AG04449 (cell line): ENCODE measurements at places on chromosomes 1 and 21.

GRCh38 chr1:58779059-58779754, 4.6 kb downstream of the JUN start:
- no peak for DNase-seq

DNA sequence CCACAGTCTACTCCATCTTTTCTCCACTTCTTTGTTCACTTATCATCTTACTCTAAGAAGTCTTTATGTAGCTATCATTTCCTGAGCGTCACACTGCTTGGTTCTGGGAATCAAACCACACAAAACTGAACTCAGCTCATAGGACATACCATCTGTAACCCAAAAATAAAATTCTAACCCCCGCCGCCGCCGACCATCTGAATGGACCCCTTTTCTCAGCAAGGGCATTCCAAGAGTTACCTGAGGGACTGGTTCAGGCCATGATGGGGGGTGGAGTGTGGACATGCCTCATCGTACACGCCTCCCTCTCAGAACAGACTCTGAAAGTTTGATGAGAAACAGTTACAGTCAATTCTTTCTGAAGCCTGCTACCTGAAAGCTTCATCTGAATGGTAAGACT, 12.6 kb upstream of the CHI3L2 start:
- no peak for DNase-seq

GRCh38 chr1:22502202-22502601, 50.6 kb downstream of the ZBTB40 start:
- no peak for DNase-seq

- peak; percentile 14 for DNase-seq
These were observed 24.8 kb upstream of the PRDM2 start for GRCh38 chr1:13675151-13675651.

DNA sequence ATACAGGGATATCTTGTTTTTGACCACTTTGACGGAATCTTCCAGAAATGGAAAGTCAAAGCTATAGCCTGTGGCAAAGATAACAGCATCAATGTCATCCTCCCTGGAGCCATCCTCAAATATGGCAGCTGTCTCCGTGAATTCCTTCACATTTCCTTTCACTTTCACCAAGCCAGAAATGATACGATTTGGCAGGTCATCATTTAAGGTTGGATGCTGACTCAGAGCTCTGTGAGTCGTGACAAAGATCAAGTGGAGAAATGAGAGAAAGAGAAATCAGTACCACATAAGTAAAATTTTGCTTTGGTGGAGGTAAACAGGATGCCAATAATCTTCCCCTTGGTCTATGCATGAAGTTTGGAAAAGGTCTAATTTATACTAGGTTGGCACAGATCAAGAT, 23.9 kb downstream of the FMO5 start:
- DNase-seq, result no peak

- DNase-seq, result no peak
These were observed 4.3 kb downstream of the TCHH start for GRCh38 chr1:152110860-152111514.

- no peak for DNase-seq
These were observed 9.7 kb downstream of the OR2B11 start for GRCh38 chr1:247448107-247448791.

GRCh38 chr1:24003331-24003972, 23.3 kb upstream of the SRSF10 start:
- DNase-seq, result no peak

DNA sequence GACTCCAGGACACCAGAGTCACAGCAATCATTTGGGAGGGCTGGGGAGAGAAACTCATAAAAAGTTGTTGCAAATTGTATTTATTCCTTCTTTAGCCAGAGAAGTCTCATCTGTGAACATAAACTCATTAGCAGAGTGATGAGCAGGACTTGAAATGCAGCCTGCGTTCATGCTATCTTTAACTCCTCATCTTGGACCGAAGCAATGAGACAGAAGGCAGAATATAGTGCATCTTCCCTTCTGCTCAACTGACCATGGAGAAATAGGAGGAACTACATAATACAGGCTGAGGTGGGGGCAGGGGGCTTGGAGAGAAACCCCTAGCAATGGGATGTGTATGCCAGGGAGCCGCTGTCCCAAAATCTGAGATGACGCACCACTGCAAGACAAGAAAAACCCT, 121.8 kb upstream of the AJAP1 start:
- no peak for DNase-seq

DNA sequence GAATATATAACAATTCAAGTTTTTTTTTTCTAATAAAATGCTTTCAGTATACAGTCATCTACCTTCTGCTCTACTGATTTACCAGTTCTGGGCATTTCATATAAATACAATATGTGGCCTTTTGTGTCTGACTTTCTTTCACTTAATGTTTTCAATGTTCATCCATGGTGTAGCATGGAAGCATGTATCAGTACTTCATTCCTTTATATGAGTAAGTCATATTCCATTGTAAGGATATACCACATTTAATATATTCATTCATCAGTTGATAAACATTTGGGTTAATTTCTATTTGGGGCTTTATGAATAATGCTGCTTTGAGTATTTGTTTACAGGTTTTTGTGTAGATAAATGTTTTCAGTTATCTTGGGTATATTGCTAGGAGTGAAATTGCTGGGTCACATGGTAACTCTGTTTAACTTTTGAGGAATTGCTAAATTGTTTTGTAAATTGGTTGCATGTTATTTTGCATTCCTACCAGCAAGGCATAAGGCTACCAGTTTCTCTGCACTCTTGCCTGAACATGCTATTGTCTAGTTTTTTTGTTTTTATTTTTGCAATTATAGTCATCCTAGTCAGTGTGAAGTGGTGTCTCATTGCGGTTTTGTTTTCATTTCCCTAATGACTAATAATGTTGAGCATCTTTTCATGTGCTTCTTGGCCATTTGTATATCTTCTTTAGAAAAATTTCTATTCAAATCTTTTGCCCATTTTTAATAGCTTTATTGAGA, 206.1 kb downstream of the TM2D1 start:
- no peak for DNase-seq

DNA sequence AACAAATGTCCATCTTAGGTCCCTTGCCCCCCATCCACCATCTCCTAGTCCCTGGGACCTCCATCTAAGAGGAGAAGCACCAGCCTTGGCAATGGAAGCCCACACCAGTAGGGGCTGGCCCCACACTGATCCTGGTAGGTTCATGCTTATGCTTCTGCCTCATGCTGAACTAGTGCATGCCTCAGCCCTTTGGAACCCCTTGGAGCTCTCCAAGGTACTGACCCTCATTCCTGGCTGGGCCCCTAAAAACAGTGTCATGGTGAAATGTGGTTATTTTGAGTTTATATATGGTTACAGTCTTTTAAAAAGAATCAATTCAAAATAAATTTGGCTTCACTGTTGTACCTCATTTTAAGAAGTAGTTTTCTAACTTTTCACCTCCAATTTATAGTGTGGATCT, 108.3 kb downstream of the HIVEP3 start:
- DNase-seq, result no peak

- no peak for DNase-seq
These were observed 11.3 kb downstream of the LRRC47 start for GRCh38 chr1:3785045-3785444.

- DNase-seq, result no peak
These were observed 1.1 kb upstream of the SLC19A1 start for GRCh38 chr21:45543371-45543709.

DNA sequence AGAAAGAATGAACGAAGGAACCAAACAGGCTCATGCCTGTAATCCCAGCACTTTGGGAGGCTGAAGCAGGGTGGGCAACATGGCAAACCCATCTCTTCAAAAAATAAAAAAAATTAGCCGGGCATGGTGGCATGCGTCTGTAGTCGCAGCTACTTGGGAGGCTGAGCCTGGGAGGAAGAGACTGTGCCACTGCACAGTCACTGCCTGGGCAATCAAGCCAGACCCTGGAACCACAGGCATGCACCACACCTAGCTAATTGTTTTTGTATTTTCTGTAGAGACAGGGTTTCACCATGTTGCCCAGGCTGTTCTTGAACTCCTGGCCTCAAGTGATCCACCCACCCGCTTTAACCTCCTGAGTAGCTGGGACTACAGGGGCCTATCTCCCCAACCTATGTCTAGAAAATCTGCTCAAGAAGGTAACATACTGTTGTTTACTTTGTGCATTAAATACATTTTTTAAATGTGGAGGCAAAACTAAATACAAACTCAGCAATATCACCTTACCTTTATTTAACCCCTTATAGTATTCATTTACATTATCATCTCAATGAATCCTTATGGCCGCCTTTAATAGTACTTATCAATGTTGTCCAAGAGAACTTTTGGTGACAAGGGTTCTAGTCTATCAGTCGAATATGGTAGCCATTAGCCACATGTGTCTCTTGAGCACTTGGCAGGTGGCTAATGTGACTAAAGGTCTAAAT, 2.7 kb downstream of the KHDC4 start:
- DNase-seq, result no peak

DNA sequence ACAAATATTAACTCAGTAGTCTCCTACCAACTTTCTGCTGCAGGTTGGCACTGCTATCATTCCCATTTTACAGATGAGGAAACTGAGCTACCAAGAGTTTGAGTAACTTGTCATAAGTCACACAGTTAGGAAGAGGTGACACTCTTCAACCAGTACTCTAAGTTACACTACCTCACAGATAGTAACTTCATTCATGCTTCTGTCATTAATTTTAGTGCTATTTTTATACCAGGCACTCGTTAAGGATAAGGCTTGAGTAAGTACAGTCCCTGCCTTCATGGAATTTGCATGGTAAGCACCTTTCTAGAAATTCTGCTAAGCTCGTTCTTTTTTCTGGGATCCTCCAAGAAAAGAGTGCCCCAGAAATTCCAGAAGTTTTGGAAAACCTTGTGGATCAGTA, 78.7 kb downstream of the ZP4 start:
- DNase-seq, result no peak

DNA sequence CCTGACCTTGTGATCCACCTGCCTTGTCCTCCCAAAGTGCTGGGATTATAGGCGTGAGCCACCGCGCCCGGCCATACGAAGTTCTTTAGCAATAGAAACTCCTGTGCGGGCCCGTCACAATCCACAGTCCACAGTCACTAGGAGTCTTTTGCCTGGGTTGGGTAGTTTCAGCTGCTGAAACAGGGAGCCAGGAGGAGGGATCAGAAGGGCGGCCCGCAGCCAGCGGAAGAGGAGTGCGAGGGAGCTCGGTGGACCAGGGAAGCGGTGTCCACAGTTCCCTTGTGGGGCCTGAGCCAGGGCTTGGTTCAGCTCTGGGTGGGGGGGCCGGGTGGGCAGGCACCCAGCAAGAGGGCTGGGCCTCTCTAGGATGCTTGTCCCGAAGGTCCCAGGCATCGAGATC, 17.9 kb upstream of the HSPG2 start:
- no peak for DNase-seq

DNA sequence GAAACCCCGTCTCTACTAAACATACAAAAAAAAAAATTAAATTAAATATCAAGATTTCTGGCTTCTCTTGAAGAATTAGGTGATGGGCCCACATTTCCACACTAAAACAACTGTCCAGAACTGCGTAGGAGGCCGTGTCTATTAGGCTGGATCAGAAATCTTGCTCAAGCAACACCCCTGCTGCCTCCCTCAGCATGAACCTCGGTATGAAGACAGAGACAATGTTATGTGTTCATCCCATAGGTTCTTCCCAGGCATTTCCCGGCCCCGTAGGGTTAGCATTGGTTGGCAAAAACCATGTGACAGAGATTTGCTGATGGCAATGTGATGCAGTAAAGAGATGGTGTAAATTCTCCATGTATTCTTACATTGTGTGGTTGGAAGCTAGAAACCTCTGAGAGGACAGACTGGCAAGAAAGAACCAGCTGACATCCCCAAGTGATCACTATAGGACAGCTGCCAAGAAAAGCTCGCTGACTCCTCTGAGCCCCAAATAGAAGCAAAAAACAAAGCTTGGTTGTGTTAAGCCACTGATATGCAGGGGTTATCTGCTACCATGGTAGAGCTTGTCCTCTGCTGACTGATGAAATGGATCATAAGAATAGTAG, 34.5 kb downstream of the EBNA1BP2 start:
- DNase-seq, result no peak

DNA sequence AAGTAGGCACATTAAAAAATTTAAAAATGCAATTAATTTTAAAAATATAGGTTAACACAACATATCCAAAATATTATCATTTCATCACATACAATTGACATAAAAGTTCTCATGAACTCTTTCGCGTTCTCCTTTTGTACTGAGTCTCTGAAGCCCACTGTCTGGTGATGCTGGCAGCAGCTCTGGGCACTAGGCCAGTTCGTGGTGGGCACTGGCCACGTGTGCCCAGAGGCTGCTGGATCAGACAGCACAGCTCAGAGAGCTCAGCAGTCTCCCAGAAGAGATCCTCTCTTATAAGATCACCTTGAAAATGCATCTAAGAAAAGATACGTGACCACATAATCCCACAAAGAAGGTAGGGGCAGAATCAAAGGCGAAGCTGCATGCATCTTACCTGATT, 9.9 kb downstream of the CEP104 start:
- DNase-seq, result no peak

DNA sequence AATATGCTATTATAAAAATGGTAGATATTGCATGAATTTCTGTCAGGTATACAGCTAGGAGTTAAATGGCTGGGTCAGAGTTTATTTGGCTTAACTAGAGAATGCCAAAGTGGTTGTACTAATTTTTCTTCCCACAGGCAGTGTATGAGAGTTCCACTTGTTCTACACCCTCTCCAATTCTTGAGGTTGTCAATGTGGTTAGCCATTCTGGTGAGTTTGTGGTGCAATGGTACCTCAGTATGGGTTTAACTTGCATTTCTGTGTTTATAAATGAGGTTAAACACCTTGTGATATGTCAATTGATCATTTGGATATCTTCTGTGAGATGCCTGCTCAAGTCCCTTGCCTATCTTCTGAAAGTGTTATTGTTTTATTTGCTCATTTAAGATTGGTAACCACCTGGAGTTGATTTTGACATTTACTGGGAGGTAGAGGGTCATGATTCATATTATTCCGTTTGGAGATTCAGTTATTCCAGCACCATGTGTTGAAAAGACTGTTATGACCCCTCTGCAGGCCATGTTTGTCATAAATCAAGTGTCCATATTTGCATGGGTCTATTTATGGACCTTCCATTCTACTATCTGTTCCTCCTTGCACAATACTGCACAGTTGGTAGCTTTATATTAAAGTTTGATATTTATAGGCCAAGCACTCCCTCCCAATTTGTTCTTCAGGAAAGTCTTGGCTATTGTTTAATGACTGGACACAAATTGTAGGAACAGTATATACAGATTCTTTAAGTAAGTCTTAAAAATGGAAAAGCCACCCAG, 5.8 kb downstream of the FALEC start:
- no peak for DNase-seq

- no peak for DNase-seq
These were observed 70.8 kb downstream of the PLPP3 start for GRCh38 chr1:56508523-56508983.

DNA sequence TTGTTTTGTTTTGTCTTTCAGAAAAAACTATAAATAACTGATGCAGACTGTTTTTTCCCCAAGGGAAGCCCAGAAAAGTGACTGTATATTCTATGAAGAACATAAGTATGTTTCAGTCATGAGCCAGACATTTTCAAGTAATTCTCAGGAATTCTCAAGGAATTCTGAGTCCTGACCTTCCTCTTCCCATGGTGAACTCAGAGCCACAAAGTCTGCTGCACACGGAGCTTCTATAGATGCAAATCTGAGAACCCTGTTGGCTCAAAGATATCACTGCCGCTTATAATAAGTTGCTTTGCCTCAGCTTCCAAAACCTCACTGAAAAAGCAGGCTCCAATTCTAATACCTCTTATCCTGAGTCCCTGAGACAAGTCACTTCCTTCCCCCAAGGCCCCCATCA, 418.5 kb upstream of the RUNX1 start:
- peak; percentile 31 for DNase-seq

GRCh38 chr1:31822766-31823165, 6.9 kb upstream of the SPOCD1 start:
- DNase-seq, result no peak

- no peak for DNase-seq
These were observed 7.6 kb downstream of the PADI4 start for GRCh38 chr1:17315542-17316130.

GRCh38 chr1:92218559-92218958, 844 bp downstream of the C1orf146 start:
- DNase-seq, result no peak
